ENCODE measurements at places on chromosomes 4 and X. TPM values are rescaled to one million over a fixed set of nuclear protein-coding genes. Genes with fewer than 3 reads are reported as not detected.

Gene RIPPLY1
- total RNA-seq, result not detected

Gene BEX5
- 0.92 TPM for total RNA-seq

Gene PDCL2
- total RNA-seq, result not detected

Gene RGN
- total RNA-seq, result 16.3 TPM

Gene PRRG1
- total RNA-seq, result 11.9 TPM

Gene MED12
- 23.8 TPM for total RNA-seq

Gene DGKK
- not detected for total RNA-seq

Gene EPGN
- not detected for total RNA-seq

Gene BMPR1B
- total RNA-seq, result 1.8 TPM

Gene ARX
- not detected for total RNA-seq

Gene SLC10A4
- 0.15 TPM for total RNA-seq

Gene PCDH10
- total RNA-seq, result 0.11 TPM

Gene SPIN2B
- 8.0 TPM for total RNA-seq

Gene CFAP47
- not detected for total RNA-seq

Measured in heart right ventricle (tissue), 16 donors.